ENCODE measurements at places on chromosomes 6 and 20.

GRCh38 chr6:8065519-8065911 lies 1.3 kb upstream of the BLOC1S5 start:
- peak; percentile 7 for DNase-seq

GRCh38 chr20:25084626-25085187 lies 2.8 kb upstream of the VSX1 start:
- no peak for DNase-seq

GRCh38 chr6:11412011-11412424 lies 125.5 kb upstream of the TMEM170B start:
- no peak for DNase-seq

- no peak for DNase-seq
Observed at GRCh38 chr6:133410638-133411435, 169.7 kb downstream of the EYA4 start.

- DNase-seq, result no peak
Observed at GRCh38 chr6:15839969-15840541, 177.2 kb upstream of the DTNBP1 start.

GRCh38 chr6:113377362-113377942 lies 479.7 kb upstream of the MARCKS start:
- DNase-seq, result no peak

GRCh38 chr20:17109307-17109706 lies 117.5 kb upstream of the PCSK2 start:
- no peak for DNase-seq

GRCh38 chr6:97128507-97128906 lies 154.5 kb downstream of the MMS22L start:
- no peak for DNase-seq

- DNase-seq, result no peak
Observed at GRCh38 chr20:7237251-7237650, 469.8 kb downstream of the BMP2 start.

- no peak for DNase-seq
Observed at GRCh38 chr6:119350952-119351372, 1.4 kb upstream of the MAN1A1 start.

DNA sequence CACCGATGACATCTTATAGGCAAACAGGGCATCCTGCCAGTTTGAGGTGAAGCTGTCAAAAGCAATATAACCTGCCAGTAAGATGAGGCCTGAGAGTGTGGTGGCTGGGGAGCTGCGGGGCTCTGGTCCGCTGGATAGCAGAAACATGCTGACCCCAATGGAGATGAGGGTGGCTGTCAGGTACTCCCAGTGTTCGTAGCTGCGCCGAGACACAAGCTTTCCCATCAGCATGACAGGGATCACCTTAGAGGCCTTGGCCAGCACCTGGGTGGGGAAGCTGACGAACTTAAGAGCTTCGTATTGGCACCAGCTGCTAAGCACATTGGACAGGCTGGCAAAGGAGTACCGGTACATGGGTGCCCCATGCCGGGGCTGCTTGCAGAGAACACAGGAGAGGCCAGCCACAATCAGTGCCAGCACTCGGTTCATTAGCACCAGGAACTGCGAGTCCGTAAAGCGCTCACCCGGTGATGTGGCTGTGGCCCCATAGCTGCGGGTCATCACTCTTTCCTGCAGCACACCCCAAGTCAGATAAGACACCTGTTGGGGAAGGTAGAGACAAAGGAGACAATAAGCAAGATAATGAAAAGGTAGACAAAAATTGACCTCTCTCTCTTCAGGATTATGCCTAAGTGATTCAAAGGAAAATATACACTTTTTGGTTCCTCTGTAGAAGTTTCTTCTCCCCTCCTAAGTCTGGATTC lies 2.1 kb downstream of the SLC35B2 start:
- DNase-seq, result no peak

- peak; percentile 21 for DNase-seq
Observed at GRCh38 chr6:163956571-163957407, 542.3 kb downstream of the QKI start.

- DNase-seq, result no peak
Observed at GRCh38 chr20:23159256-23159946, 73.3 kb upstream of the CD93 start.

All from stimulated activated CD4-positive, alpha-beta T cell treated with anti-CD3 and anti-CD28 coated beads, Interleukin-1b, Interleukin-23, amount 100 ng/mL, for 4 hours (primary cell).